Mucosa of gallbladder (tissue), 1 donor: ENCODE measurements at places on chromosomes 1 and 21. TPM values are rescaled to one million over a fixed set of nuclear protein-coding genes. Genes with fewer than 3 reads are reported as not detected.

The NDUFS2 gene
- total RNA-seq: 82.5 TPM

The ETNK2 gene
- total RNA-seq: 5.3 TPM

The GALNT2 gene
- 72.2 TPM for total RNA-seq

The ADAMTS1 gene
- total RNA-seq: 74.7 TPM

The GUCA2B gene
- 7.9 TPM for total RNA-seq

The TENT5C gene
- 8.1 TPM for total RNA-seq

The LGR6 gene
- 60.7 TPM for total RNA-seq

The CA6 gene
- total RNA-seq: not detected

The VAV3 gene
- total RNA-seq: 2.4 TPM

The SAMD11 gene
- total RNA-seq: 15.0 TPM

The ZNF684 gene
- total RNA-seq: 4.4 TPM
